ENCODE measurements at places on chromosomes 2 and 18.

GRCh38 chr2:119149611-119150010, 8.9 kb downstream of the C1QL2 start:
- no peak for DNase-seq

GRCh38 chr2:229066121-229066715, 204.9 kb downstream of the PID1 start:
- DNase-seq, result no peak

GRCh38 chr2:215879977-215880940, 133.1 kb downstream of the MREG start:
- DNase-seq, result no peak

- no peak for DNase-seq
Observed at GRCh38 chr18:23415515-23415914, 37.6 kb upstream of the RIOK3 start.

DNA sequence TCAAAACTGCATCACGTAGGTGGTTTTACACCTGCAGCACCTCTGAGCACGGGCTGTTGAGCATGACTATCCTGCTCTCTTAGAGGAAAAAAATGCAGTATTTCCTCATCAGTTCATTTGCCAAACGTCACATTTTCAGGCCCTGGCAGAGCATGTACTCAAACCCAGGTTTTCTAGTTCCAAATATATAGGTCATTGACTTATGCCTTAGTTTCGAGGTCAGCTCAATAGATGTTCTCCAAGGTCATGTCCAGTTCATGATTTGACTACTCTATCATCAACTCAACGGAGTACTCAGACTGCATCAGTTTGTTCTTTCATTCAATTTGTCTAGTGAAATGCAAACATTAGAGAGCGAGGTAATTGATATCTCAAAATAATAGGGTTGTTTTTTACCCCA, 39.3 kb upstream of the STAT1 start:
- no peak for DNase-seq

Data from CD8-positive, alpha-beta T cell (primary cell).